Naive thymus-derived CD4-positive, alpha-beta T cell (primary cell): ENCODE measurements at places on chromosomes 1 and 21.

DNA sequence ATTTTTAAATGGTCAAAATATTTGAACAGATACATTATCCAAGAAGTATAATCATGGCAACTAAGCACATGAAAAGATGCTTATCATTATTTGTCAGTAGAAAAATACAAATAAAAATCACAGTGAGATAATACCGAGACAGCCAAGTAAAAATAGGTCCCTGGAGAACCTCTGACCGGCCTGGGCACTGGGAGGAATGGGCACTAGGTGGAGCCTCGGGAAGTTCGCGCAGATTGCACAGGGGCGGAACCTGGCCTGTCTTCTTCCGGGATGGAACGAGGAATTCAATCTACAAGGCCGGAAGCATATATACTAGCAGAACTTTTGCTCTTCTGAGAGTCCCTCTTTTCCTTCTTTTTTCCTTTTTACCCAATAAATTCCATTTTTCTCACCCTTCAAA is 148.5 kb upstream of the CHRM3 start:
- no peaks in the 10 kb centered on the region for H3K4me1 ChIP-seq
- no peaks in the 10 kb centered on the region for H3K27me3 ChIP-seq
- no peak for DNase-seq
- no peaks in the 10 kb centered on the region for H3K36me3 ChIP-seq
- H3K27ac ChIP-seq = no peak overlapping the region

GRCh38 chr1:52629325-52629643 is 3.7 kb upstream of the SHISAL2A start:
- H3K27me3 ChIP-seq = no peaks in the 10 kb centered on the region
- peaks cover 21% of the 10 kb centered on the region for H3K4me1 ChIP-seq
- no peak overlapping the region for H3K4me3 ChIP-seq

- DNase-seq = no peak
- H3K27me3 ChIP-seq = no peaks in the 10 kb centered on the region
- H3K4me3 ChIP-seq = no peak overlapping the region
- no peaks in the 10 kb centered on the region for H3K36me3 ChIP-seq
- no peak overlapping the region for H3K27ac ChIP-seq
- no peaks in the 10 kb centered on the region for H3K4me1 ChIP-seq
Measured at GRCh38 chr1:235613602-235614001, 36.0 kb downstream of the GNG4 start.

GRCh38 chr1:213274140-213274539 is 223.1 kb downstream of the RPS6KC1 start:
- no peak overlapping the region for H3K4me3 ChIP-seq
- H3K36me3 ChIP-seq = no peaks in the 10 kb centered on the region
- no peaks in the 10 kb centered on the region for H3K4me1 ChIP-seq
- H3K27me3 ChIP-seq = no peaks in the 10 kb centered on the region

GRCh38 chr1:10671622-10672342 is 124.7 kb downstream of the CASZ1 start:
- H3K27me3 ChIP-seq = no peaks in the 10 kb centered on the region
- no peak overlapping the region for H3K27ac ChIP-seq
- no peak for DNase-seq
- H3K4me1 ChIP-seq = no peaks in the 10 kb centered on the region
- H3K36me3 ChIP-seq = no peaks in the 10 kb centered on the region
- no peak overlapping the region for H3K4me3 ChIP-seq

- no peak overlapping the region for H3K27ac ChIP-seq
- H3K4me3 ChIP-seq = no peak overlapping the region
- no peaks in the 10 kb centered on the region for H3K4me1 ChIP-seq
- DNase-seq = no peak
- H3K27me3 ChIP-seq = no peaks in the 10 kb centered on the region
Measured at GRCh38 chr1:236253119-236253518, 28.6 kb downstream of the ERO1B start.

DNA sequence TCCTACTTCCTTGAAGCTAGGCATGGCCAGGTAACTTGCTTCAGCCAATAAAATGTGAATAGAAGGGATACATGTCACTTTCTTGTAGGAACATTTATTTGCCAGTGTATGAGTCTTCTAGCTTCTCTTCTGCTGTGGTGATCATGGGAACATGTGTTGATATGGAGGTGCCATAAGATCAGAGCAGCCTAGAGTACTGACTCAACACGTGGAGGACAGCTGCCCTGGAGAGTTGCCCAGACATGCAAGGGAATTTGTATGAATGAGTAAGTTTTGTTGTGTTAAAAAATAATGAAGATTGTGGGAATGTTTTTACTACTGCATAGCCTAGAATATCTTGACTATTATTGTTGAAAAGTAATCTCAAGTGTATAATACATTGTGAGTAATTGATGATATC is 502.3 kb downstream of the NUF2 start:
- DNase-seq = no peak
- no peaks in the 10 kb centered on the region for H3K27me3 ChIP-seq
- H3K27ac ChIP-seq = no peak overlapping the region
- H3K4me1 ChIP-seq = no peaks in the 10 kb centered on the region
- H3K4me3 ChIP-seq = no peak overlapping the region

GRCh38 chr1:178323067-178323466 is 173.7 kb downstream of the CLEC20A start:
- no peaks in the 10 kb centered on the region for H3K36me3 ChIP-seq
- H3K4me3 ChIP-seq = no peak overlapping the region
- no peaks in the 10 kb centered on the region for H3K4me1 ChIP-seq
- DNase-seq = no peak

DNA sequence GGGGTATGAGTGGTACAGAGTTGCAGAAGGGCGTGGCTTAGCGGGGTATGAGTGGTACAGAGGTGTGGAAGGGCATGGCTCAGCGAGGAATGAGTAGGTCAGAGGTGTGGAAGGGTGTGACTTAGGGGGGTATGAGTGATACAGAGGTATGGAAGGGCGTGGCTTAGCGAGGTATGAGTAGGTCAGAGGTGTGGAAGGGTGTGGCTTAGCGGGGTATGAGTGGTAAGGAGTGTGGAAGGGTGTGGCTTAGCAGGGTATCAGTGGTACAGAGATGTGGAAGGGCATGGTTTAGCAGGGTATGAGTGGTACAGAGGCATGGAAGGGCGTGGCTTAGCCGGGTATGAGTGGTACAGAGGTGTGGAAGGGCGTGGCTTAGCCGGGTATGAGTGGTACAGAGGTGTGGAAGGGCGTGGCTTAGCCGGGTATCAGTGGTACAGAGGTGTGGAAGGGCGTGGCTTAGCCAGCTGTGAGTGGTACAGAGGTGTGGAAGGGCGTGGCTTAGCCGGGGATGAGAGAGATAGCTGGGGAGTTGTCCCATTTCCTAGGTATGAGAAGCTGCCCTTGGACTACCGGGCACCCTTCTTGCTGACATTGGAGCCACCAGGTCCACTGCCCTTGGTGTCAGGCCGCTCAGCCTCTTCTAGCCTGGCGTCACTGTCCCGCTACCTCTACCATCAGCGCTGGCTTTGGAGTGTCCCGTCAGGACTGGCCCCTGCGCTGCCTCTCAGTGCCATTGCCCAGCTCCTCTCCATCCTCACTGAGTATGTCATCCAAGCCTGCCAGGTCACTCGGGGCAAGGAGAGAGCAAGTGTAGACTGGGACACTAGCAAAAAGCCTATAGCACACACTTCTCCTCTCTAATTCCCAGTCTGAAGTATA is 29.8 kb downstream of the HYI start:
- DNase-seq = no peak
- peaks cover 35% of the 10 kb centered on the region for H3K36me3 ChIP-seq
- H3K27ac ChIP-seq = no peak overlapping the region
- no peaks in the 10 kb centered on the region for H3K4me1 ChIP-seq

DNA sequence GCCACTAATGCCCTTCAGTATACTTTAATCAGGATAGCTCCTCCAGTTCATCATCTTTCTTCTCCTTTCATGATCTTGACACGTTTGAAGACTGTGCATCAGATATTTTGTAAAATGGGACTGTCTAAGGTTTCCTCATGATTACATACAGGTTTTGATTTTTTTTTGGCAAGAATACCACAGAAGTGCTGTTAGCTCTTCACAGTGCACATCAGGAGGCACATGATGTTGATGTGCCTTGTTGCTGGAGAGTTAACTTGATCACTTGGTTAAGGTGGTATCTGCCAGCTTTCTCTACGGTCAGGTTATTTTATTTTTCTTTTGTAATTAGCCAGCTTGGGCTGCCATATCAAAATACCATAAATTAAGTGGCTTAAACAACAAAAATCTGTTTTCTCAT is 128.6 kb upstream of the IVNS1ABP start:
- DNase-seq = no peak
- no peak overlapping the region for H3K27ac ChIP-seq
- no peak overlapping the region for H3K4me3 ChIP-seq
- no peaks in the 10 kb centered on the region for H3K27me3 ChIP-seq
- no peaks in the 10 kb centered on the region for H3K4me1 ChIP-seq

DNA sequence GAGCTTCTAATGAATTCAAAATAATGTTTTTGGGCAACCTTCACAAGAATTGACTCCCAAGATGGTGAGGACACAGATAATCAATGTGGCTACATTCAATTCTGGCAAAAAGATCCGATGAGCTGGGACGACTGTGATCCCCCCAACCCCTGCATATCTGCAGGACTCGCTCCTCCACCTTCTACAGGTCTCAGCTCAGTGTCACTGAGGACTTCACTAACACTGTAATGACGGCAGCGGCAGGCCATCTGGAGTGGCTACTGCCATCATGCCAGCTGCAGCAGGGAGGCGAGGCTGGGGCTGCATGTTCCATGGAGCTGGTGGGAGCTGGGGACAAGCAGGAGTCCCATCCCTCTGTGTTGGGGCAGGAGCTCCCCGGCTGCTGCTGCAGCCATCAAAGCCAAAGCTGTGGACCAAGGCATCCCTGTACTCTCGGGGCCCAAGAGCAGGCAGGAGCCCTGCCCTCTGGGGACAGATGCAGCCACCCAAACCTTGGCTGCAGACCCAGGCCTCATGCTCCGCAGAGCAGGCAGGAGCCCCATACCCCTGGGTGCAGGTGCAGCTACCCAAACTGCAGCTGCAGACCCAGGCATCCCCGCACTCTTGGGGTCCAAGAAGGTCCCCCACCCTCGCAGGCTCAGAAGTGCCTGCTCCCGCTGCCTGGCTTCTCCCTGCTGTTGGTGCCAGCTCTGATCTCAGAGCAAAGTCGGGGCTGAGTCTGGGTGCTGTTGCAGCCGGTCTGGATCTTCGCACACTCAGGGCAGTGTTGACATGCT is 12.2 kb upstream of the DHRS3 start:
- H3K27ac ChIP-seq = no peak overlapping the region
- H3K4me1 ChIP-seq = peaks cover 10% of the 10 kb centered on the region
- H3K36me3 ChIP-seq = no peaks in the 10 kb centered on the region
- H3K27me3 ChIP-seq = no peaks in the 10 kb centered on the region
- DNase-seq = no peak

GRCh38 chr1:41980827-41981653 is 62.3 kb upstream of the HIVEP3 start:
- no peaks in the 10 kb centered on the region for H3K27me3 ChIP-seq
- H3K27ac ChIP-seq = no peak overlapping the region
- no peak for DNase-seq
- no peaks in the 10 kb centered on the region for H3K36me3 ChIP-seq
- peaks cover 6% of the 10 kb centered on the region for H3K4me1 ChIP-seq

DNA sequence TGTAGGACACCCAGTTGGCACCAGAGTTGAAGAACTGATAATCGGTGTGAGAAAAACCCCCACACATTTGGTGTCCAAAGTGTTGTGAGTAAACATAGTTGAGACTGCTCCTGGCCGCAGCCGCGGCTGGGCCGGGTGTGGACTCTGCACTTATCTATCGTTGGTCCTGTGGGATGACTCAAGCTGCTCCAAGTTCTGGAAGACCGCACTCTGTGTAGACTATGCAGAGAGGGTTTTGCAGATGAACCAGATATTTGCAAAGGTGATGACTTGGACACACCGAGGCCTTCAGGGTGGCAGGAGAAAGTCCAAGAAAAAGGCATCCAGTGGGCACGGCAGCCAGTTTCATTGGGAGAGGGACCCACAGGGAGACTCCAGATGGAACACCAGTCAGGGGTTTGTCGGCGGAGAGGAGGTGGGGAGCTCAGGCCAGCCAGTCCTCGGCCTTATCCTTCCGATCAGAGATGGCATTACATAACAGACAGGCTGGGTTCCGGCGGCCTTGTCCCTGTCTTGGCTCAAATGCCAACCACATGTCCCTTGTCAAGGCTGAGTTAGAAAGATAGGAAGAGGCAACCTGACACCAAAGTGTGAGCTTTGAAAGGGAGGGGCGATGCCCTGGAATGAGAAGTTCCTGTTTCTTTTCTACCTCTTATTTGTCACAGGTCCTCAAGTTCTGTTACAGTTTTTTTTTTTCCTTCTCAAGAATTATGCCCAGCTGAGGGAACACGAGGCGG is 21.1 kb downstream of the C2CD2 start:
- H3K27me3 ChIP-seq = no peaks in the 10 kb centered on the region
- H3K4me3 ChIP-seq = no peak overlapping the region
- no peak for DNase-seq
- H3K4me1 ChIP-seq = peaks cover 8% of the 10 kb centered on the region
- no peaks in the 10 kb centered on the region for H3K36me3 ChIP-seq

GRCh38 chr1:179924268-179924667 is 30.3 kb upstream of the CEP350 start:
- no peak overlapping the region for H3K27ac ChIP-seq
- DNase-seq = no peak
- no peak overlapping the region for H3K4me3 ChIP-seq
- no peaks in the 10 kb centered on the region for H3K4me1 ChIP-seq

DNA sequence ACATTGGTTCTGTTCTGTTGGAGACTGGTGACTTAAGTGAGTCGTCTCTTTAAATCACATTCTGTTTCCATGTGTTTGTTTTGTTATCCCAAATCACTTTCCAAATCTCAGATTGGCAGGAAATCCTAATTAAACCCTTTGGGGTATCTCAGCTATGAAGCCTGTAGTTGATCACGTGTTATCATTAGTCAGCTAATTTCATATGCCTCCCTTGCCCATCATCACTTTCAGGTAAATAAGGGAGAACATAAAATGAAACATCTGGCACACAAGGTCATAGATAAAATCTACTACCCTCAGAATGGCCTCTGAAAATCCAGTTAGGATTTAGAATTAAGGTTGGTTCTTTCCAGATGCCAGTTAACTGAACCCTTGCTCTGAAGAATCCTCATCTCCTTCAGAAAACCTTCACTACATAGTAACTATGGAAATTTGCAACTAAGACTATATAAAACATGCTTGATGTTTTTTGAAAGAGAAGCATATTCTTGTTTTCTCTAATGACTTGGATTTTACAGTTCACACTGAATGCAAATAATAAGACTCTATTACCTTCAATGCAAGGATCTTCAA is 401.5 kb downstream of the DSCAM start:
- H3K27ac ChIP-seq = no peak overlapping the region
- no peaks in the 10 kb centered on the region for H3K4me1 ChIP-seq
- no peak for DNase-seq
- H3K36me3 ChIP-seq = no peaks in the 10 kb centered on the region
